ENCODE measurements at places on chromosomes 2 and 18. TPM values are rescaled to one million over a fixed set of nuclear protein-coding genes. Genes with fewer than 3 reads are reported as not detected.

DNA sequence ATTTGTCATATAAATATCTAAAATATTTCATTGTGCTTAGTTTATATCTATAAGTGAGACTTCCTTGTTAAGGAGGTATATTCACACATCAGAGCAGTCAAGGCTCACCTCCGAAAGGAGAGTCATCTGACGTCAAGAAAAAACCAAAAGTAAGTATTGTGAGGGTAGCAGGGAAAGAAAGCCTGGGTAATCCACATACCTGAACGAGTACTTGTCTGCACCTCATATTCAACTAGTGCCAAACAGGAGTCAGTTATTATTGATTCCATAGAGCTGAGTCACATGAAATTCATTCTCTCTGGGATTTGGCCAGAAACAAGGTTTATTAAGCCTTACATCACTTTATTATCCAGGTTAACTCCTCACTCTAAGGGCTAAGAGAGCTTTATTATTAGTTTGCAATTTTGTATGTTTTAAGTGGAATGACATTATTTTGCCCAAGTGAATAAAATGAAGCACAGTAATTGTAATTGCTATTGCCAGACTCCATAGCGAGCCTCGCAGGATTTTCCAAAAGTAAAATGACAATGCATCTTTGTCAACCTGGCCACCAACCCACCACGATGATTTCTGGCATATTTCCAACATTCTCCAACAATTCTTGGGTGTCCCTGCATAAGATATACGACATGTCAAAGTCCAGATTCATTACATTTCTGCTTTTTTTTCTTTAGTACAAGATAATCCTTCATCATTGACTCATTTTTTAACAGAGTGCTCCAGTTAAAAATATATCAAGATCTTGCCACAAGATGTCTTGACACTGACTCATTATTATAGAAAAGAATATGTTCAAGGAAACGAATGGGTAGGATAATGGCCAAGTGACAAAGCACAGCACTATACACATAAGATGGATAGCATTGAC, 1210.4 kb upstream of the ACVR2A start:
- peak; percentile 43 for DNase-seq

- DNase-seq: no peak
Measured at GRCh38 chr2:190266314-190266713, 53.3 kb downstream of the HIBCH start.

DNA sequence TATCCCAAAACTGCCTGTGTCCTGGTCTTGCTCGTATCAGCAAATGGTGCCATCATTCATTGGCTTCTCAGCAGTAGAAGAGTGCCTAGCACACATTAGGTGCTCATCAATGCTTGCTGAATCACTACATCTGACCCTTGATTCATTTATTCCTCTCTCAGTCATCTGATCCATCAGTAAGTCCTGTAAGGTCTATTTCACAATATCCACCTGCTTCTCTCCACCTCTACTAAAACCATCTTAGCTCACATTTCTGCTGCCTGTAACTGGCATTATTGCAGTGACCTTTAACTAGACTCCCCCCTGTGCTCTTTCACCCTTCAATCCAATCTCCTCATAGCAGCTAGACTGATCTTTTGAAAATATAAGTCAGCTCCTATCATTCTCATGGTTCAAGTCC, 387.6 kb upstream of the SPRED2 start:
- DNase-seq: no peak

The UPP2 gene
- total RNA-seq: not detected

GRCh38 chr2:182866095-182866460, 359 bp downstream of the FRZB start:
- DNase-seq: no peak

DNA sequence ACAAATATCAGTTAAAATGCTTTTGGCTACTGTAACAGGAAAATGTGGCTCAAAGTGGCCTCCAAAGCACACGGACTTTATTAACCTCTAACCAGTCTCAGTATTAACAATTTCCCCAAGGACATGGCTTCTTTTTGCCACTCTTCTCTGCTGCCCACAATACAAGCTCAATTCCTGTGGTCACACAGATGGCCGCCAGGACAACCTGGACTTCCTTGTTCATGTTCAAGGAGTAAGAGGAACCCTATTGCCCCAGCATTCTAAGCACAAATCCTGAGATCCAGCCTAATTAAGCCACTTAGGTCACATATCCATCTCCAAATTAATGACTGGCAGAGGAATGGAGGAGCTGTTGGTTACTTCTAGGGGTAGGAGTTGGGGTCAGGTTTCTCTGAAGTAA, 38.2 kb downstream of the AOX1 start:
- no peak for DNase-seq

DNA sequence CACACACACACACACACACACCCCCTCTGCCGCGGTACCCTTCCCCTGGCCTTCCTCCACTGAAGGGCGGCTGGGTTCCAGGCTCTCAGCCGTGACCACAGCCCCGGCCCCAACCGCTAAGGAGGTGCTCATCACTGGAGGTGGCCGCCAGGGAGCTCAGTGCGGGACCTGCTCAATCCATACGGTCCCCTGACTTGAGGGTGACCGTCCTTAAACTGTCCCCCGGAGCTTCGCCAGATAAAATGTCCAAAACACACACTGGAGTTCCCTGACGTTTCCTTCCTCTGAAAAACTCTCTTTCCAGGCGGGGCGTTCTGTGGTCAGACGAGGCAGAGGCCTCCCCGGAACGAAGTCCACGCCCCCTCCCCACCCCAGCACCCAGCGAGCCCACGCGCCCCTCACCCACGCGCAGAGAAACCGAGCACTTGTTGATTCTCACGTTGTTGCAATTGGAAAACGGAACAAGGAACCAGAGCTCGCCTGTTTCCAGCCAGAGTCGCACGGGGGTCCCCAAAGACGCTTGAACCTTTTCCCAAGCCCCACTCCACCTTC, 1.4 kb downstream of the MBP start:
- peak; percentile 66 for DNase-seq

GRCh38 chr2:204183608-204184007, 247.0 kb downstream of the ICOS start:
- DNase-seq: no peak

GRCh38 chr2:175080479-175080878, 75.3 kb upstream of the CHN1 start:
- DNase-seq: no peak

DNA sequence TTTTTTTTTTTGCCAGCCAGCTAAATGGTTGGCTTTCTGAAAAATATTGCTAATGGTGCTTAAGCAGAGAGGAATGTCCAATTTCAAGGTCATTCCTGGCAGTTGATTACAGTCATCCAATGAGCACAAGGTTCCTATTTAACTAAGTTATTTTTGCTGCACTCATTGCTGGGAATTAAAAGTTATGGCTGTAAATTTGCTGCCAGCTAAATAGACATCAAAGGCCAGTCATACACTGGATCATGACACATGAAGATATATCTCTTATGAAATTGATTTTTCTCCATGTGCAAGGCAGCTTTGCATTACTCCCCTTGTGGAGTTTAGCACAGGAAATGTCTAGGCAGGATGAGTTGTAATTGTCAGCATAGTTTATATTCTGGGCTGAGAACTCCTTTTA, 1898.4 kb upstream of the CELF4 start:
- no peak for DNase-seq

DNA sequence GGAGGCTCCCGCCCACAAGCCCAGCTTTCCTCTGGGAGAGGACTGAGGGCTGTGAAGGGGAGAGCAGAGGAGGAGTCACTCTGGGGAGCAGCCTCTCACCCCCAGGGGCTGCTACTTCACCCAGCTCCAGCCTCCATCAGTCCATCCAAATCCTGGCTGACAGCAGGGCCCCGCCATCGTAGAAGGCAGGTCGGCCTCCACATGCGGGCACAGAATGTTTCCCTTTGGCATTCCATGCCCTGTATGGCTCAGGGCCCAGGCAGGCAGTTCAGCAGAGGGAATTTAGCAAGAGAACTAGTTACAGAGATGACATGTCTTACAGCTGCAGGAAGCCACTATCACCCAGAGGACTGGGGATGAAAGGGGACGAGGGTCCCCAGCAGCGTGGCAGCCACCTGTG, 6.4 kb upstream of the ODC1 start:
- DNase-seq: no peak

GRCh38 chr18:74468547-74469061, 11.5 kb upstream of the DIPK1C start:
- peak; percentile 34 for DNase-seq

GRCh38 chr2:1601067-1601412, 143.3 kb downstream of the PXDN start:
- DNase-seq: no peak

- no peak for DNase-seq
Measured at GRCh38 chr2:25819597-25820039, 58.7 kb downstream of the ASXL2 start.

The PRSS56 gene
- not detected for total RNA-seq

DNA sequence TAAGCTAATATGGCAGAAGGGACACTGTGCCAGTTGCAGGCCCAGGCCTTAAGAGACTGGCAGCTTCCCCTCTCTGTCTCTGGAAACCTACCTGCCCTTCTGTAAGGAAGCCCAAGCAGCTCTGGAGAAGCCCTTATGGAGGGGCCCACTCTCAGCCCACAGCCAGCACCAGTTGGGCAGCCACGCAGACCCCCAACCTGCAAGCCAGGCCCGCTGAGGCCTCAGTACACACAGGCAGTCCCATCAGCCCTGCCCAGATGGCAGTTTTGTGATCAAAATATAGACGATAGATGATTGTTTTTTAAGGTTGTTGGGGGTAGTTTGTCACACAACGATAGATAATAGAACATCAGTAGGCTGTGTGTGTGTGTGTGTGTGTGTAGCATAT, 36.8 kb upstream of the ALPP start:
- no peak for DNase-seq

GRCh38 chr2:225670111-225670974, 270.8 kb downstream of the NYAP2 start:
- DNase-seq: peak; percentile 9

- DNase-seq: no peak
Measured at GRCh38 chr2:147325990-147326389, 518.8 kb upstream of the ACVR2A start.

DNA sequence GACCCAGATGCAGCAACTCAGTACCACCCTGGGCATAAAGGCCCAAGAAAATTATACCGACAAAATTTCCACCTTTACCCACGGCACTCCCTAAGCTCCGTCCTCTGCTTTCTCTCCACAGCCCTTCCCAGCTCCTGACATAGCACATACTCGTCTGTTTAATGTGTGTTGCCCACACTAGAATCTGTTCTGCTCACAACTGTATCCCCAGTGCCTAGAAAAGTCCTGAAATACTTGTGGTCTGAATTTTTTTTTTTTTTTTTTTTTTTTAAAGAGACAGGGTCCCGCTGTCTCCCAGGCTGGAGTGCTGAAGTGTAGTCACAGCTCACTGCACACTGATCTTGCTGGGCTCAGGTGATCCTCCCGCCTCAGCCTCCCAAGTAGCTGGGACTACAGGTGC, 62.3 kb downstream of the ADCY3 start:
- no peak for DNase-seq

GRCh38 chr2:99888617-99889016, 253.8 kb downstream of the AFF3 start:
- no peak for DNase-seq

The ASTL gene
- total RNA-seq: not detected

DNA sequence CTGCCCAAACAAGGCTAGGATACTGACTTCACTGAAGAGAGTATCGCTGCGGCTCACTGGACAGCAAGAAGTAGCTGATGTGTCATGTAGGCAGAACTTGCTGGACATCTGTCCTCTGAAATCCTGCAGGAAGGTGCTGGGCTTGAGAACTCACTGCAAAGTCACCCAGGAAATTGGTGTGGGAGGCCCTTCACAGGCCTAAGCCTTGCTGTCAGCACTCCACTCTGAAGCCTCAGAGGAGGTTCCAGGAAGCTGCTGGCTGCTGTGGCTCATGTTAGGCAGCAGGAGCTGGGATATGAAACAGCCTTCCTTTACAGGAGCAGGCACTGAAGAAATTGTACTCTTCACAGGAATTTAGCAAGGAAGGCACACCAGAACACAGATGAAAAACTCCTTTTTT, 88.3 kb upstream of the CCDC68 start:
- no peak for DNase-seq

DNA sequence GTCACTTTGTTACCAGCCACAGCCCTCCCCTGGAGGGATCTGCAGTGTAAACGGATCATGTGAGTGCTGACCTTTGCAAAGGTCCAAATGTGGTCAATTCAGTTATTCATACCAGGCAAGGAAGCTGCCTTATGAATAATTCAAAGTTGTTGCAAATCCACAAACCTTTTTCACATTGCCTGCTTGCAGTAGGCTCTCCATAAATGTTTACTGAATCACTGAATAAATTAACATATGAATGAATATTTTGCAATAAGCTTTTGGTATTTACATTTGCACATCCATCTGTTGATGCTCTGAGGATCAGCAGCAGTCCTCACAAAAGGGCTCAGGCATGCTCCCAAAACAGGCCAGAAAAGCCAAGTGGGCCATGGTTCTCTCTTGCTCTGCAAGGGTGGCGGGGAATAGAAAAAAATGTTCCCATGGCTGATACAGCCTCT, 156.8 kb downstream of the VAPA start:
- DNase-seq: no peak

The DOK1 gene
- 2.5 TPM for total RNA-seq

The ADGRF3 gene
- total RNA-seq: 0.59 TPM

- no peak for DNase-seq
Measured at GRCh38 chr2:40210344-40210967, 241.4 kb downstream of the SLC8A1 start.

GRCh38 chr2:224293976-224294375, 107.9 kb downstream of the FAM124B start:
- no peak for DNase-seq

DNA sequence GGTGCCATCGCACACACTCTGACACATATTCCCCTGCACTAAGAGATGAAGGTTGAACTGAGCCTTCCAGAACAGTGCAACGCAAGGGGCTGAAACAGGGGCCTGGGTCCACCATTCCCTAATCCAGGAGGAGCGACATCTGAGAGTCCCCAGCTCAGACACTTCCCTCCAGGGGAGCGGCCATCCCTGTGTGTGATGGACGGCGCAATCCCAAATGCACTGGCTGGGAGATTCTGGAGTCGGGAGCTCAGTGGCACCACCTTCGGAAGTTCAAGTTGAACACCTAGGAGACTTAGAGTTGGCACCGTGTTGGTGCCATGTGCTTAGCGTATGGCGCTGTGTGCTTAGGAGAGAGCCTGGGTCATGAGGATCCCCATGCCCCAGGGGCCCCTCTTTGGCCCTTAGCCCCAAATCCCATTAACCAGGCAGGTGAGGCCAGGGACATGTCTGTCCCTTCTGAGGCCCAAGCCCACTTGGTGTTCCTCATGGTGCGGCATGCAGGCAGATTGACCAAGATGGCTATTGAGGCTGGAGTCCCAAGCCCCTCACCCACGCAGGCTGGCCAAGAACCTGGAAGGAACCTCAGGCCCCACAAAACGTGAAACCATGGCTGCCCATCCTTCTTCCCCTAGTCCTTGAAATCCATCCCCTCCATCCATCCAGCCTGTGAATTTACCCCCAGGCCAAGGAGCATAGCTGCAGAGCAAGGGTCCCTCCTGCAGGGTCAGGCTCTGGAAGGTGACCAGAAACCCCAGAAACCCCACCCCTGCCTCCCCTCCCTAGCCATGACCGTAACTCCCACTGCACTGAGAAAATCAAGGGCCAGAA, 114.1 kb upstream of the OTOS start:
- DNase-seq: no peak

GRCh38 chr2:19046986-19047780, 311.2 kb downstream of the OSR1 start:
- no peak for DNase-seq
